ENCODE measurements at places on chromosomes 6 and 20. TPM values are rescaled to one million over a fixed set of nuclear protein-coding genes. Genes with fewer than 3 reads are reported as not detected.

- no peaks in the 10 kb centered on the region for H3K36me3 ChIP-seq
- no peak overlapping the region for H3K27ac ChIP-seq
- H3K27me3 ChIP-seq = no peaks in the 10 kb centered on the region
- no peak overlapping the region for H3K4me3 ChIP-seq
- H3K4me1 ChIP-seq = no peaks in the 10 kb centered on the region
Measured at GRCh38 chr6:4302524-4302923, 167.1 kb upstream of the ECI2 start.

Gene XRN2
- 44.5 TPM for polyA plus RNA-seq

Gene MYCT1
- polyA plus RNA-seq = 15.4 TPM

DNA sequence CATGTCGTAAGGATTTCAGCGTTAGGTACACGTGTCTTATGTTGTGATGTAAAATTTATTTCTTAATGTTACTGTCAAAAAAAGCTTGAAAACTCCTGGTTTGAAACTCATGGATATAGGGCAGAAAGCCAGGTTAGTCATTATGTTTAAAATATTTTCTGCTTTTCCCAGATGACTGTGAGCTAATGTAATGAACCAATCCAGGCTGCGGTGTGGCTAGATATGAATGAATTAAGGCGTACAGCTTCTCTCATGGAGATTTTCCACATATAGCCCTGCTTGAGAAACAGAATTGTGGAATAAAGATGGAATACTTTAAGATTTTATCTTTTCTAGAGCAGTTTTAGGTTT is 80.3 kb upstream of the STMND1 start:
- 0 out of 2 replicates have a peak, but pooled peaks cover 3% of the 10 kb centered on the region for H3K4me1 ChIP-seq
- H3K36me3 ChIP-seq = no peaks in the 10 kb centered on the region
- H3K27ac ChIP-seq = no peak overlapping the region
- H3K27me3 ChIP-seq = no peaks in the 10 kb centered on the region
- no peak for DNase-seq
- no peak overlapping the region for H3K4me3 ChIP-seq

DNA sequence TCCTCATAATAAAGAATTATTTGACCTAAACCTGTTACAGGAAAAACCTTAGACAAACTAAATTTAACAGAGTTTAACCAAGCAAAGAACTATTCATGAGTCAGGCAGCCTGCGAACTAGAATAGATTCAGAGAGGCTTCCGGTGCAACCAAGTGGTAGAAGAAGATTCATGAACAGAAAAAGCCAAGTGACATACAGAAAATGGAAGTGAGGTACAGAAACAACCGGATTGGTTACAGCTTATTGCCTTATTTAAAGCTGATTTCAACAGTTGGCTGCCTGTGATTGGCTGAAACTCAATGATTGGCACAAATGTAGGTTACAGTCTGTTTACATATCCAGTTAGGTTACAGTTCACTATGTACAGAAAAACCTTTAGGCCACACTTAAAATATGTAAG is 10.1 kb downstream of the PPP1R3G start:
- no peaks in the 10 kb centered on the region for H3K36me3 ChIP-seq
- H3K27ac ChIP-seq = no peak overlapping the region
- no peaks in the 10 kb centered on the region for H3K4me1 ChIP-seq
- no peaks in the 10 kb centered on the region for H3K27me3 ChIP-seq
- no peak overlapping the region for H3K4me3 ChIP-seq

GRCh38 chr6:134230087-134230700 is 87.7 kb downstream of the SGK1 start:
- DNase-seq = no peak
- no peak overlapping the region for H3K27ac ChIP-seq
- no peaks in the 10 kb centered on the region for H3K27me3 ChIP-seq
- no peaks in the 10 kb centered on the region for H3K4me1 ChIP-seq

Gene C20orf141
- polyA plus RNA-seq = 1.2 TPM

GRCh38 chr6:16239798-16240123 is 1.4 kb downstream of the GMPR start:
- no peak for DNase-seq
- peaks cover 6% of the 10 kb centered on the region for H3K4me1 ChIP-seq
- H3K27ac ChIP-seq = no peak overlapping the region
- H3K4me3 ChIP-seq = no peak overlapping the region

Gene NHSL1
- polyA plus RNA-seq = not detected

- H3K4me1 ChIP-seq = no peaks in the 10 kb centered on the region
- no peaks in the 10 kb centered on the region for H3K27me3 ChIP-seq
- no peak for DNase-seq
- H3K36me3 ChIP-seq = peaks cover 8% of the 10 kb centered on the region
- no peak overlapping the region for H3K4me3 ChIP-seq
Measured at GRCh38 chr6:148419430-148419829, 76.8 kb downstream of the SASH1 start.

Gene PPIL1
- 36.6 TPM for polyA plus RNA-seq

- no peaks in the 10 kb centered on the region for H3K36me3 ChIP-seq
- no peak overlapping the region for H3K27ac ChIP-seq
- H3K4me3 ChIP-seq = no peak overlapping the region
- H3K27me3 ChIP-seq = no peaks in the 10 kb centered on the region
- no peak for DNase-seq
- no peaks in the 10 kb centered on the region for H3K4me1 ChIP-seq
Measured at GRCh38 chr6:13251242-13251641, 77.1 kb downstream of the TBC1D7 start.

DNA sequence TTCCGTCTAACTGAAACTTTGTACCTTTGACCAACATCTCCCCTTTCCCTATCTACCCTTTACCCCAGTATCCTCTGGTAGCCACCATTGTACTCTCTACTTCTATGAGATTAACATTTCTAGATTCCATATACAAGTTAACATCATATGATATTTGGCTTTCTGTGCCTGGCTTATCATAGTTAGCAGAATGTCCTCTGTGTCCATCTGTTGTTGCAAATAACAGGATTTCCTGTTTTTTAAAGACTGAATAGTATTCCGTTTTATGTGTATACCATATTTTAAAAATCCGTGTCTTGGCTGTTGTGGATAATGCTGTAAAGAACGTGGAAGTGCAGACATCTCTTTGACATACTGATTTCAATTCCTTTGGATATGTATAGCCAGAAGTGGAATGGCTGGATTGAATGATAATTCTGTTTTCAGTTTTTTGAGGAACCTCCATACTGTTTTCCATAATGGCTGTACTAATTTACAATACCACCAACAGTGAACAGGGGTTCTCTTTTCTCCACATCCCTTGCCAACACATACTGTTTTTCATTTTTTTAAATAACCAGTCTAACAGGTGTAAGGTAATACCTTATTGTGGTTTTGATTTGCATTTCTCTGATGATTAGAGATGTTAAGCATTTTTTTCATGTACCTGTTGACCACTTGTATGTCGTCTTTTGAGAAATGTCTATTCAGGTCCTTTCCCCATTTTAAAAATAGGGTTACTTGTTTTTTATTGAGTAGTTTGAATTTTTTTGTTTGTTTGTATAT is 53.8 kb downstream of the CDC5L start:
- H3K4me1 ChIP-seq = peaks cover 4% of the 10 kb centered on the region
- H3K4me3 ChIP-seq = no peak overlapping the region
- H3K27ac ChIP-seq = no peak overlapping the region
- no peaks in the 10 kb centered on the region for H3K27me3 ChIP-seq

Gene KHDC1L
- 0.16 TPM for polyA plus RNA-seq

- no peaks in the 10 kb centered on the region for H3K36me3 ChIP-seq
- H3K27ac ChIP-seq = no peak overlapping the region
- H3K4me1 ChIP-seq = no peaks in the 10 kb centered on the region
- H3K4me3 ChIP-seq = no peak overlapping the region
Measured at GRCh38 chr6:126477678-126478077, 137.8 kb downstream of the CENPW start.

All from SK-N-SH (cell line).